Islet precursor cell (in vitro differentiated cells): ENCODE measurements at places on chromosomes 7 and 10.

- no peak for DNase-seq
Measured at GRCh38 chr10:86706401-86706841, 38.1 kb downstream of the LDB3 start.

DNA sequence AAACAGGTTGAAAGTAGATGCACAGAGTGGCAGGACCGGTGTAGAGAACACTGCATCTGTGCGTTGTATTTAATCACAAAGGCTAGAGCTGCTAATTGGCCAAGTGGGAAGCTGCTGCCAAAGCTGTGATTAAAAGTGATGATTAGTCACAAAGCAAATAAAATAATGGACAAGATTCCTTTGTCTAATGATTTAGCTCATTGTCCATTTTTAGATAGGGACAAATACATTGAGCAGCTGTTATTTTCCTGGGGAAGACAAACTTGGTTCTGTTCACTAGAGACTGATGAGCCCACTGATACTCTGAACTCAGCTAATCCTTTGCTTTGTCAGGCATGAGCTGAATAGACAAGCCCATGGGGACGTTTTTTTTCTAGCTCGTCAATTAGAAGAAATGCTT is 19.7 kb downstream of the UBE3C start:
- DNase-seq = no peak

GRCh38 chr10:126683466-126683865 is 13.0 kb upstream of the C10orf90 start:
- peak; percentile 39 for DNase-seq

DNA sequence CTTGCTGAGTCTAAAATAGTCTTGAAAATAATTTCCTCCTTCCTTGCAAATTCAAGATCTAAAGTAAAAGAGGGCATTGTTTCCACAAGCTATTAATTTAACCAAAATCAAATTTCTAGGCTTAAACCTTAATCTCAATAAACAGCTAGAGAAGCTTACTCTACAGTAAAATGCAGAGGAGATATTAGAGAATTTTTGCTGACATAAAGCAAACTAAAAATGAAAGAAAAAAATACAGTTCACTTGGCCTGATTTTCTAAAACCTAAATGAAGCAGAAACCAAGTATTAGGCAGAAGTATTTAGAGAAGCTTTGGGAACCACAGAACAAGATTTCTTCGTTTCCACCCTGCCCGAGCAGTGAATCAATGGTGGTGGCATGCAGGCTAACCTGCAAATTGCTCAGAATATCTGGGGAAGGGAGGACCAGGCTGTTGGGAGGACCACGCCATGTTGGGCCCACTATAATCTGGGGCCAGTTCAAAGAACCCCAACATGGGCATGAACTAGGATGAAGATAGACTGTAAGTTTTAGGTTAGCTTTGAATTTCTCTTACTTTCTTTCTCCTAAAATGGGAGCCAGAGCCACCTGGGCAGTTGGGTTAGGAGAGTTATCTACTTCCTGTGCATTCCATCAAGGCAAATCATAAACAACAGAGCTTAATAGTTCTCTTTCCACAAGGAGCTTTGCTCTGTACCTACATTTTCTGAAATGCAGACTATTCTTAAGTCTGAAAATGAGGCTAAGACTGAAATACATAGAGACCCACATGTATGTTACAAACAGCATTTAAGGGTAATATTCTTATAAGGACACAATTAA is 4.1 kb downstream of the LAMB1 start:
- no peak for DNase-seq

DNA sequence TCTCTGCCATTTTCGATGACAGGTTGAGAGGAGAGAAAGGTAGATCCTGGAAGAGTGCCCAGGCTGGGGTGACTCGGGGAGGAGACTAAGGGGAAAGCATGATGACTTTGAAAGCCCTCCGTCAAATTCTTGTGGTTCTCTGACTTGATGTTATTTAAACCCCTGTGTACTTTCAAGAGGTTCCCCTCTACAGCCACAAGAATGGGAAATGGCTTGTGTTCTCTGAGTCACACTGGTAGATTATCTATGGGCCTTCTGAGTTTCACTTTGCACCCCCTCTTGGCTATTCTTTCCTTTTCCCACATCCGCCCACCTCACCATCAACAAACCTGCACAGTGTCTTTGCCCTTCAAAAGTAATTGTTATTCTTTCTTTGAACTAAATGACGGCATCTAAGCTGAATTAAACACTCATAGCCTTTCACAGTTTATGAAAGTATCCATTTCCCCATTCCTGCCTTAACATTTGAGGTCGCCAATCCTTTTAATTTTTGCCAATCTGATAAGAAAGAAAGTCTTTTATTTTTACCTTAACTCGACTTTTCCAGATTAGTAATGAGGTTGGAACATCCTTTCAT is 24.1 kb downstream of the PRF1 start:
- DNase-seq = peak; percentile 75

DNA sequence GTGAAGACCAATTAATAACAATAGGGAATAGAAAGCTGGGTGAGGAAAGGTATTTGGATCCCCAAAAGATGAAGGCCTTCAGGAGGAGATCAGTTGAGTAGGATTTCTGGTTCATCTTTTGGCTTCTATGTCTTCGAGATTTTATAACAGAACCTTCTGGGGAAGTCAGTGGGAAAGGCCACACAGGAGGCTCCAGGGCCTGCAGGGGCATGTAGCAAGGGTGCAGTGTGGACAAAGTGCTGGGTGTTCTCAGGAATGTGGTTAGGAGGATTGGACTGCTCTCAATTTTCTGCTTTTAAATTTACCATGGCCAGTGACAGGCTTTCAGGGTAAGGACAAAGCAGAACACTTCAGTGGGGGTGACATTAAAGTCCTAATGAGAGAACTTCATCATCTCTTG is 378.0 kb downstream of the CCSER2 start:
- no peak for DNase-seq

- no peak for DNase-seq
Measured at GRCh38 chr7:24751484-24751883, 5.8 kb downstream of the GSDME start.

GRCh38 chr10:33291053-33291592 is 43.3 kb downstream of the NRP1 start:
- DNase-seq = no peak

DNA sequence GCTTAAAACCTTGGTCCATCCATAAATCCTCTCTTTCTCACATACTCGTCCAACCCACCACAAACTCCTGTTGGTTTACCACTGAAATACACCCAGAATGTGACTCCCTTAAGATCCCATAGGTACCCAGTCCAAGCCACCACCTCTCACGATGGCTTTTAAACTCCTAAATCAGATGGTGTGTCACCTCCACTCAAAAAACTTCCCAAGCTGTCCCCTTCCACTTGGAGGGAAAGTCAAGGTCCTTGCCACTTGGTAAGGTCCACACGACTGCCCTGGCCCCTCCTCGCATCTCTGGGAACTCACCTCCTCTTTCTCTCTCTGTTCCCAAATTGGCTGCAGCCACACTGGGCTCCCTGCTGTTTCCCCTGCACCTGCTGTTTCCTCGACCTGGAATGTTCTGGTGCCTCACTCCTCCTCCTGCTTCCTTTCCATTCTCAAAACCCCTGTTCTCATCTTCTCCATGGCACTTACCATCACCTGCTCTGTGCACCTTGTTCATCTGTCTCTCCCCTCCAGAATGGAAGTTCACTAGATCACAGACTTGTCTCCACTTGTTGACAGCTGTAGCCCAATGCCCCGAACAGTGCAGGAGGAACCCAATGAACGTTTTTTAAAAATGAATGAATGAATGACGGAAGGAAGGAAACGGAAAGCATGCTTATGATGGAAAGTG is 23.0 kb downstream of the ZFAND2A start:
- DNase-seq = no peak

- DNase-seq = no peak
Measured at GRCh38 chr7:1706381-1706720, 36.3 kb downstream of the ELFN1 start.

- no peak for DNase-seq
Measured at GRCh38 chr10:43679509-43679908, 30.8 kb upstream of the ZNF32 start.

DNA sequence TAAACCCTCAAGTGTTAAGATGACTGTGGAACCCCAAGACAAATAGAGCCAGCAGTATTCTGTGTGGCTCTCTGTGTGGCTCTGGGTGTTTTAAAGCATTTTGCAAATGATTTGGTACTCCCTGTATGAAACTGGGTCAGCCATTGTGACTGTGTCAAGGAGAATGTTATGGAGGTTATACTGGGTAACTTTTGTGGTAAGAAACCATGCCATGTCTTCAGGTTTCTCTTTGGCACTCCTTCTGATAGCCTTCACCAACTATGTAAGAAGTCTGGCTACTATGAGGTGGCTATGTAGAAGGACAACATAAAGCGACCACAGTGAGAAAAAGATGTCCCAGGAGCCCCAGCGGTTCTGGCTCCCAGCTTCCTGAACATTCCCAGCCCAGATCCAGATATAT is 226.6 kb upstream of the RHOBTB1 start:
- no peak for DNase-seq

DNA sequence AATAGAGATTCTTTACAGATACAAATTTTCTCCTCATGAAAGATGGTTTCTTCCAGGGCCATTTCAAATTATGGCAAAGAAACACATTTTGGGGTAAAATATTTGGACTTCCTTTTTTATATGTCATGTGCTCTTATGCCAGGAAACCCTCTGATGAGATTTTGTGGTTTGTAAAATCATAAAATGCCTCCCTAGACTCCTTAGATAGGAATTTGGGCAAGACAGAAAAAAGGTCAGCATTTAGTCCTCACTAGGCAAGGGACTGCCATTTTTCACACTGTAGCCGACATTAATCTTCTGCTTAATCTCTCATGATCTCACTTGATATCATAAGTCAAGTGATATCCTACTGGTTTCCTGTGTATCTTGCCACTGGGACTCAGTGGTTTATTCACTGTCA is 286.4 kb downstream of the ARHGAP12 start:
- DNase-seq = no peak

DNA sequence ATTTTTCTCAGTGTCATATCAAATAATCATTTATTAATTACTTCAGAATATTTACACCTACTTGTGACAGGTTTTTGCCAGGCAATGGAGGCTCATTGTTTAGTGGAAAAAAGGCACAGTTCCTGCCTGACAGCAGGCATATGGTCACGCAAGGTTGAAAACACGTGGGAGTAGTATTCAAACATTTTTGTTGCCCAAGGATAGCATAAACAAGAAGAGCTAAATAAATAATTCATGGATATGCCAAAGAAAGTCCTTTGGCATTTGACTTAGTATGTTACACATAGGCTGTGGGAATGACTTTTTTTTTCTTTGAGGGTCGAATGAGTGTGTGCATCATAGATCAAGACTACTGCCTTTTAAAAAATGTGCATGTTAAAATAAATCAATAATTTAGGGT is 120.5 kb upstream of the SEMA3E start:
- DNase-seq = no peak

GRCh38 chr10:3893901-3894563 is 109.0 kb upstream of the KLF6 start:
- DNase-seq = peak; percentile 76

- no peak for DNase-seq
Measured at GRCh38 chr10:75568450-75569130, 137.2 kb downstream of the LRMDA start.

GRCh38 chr7:12490107-12490688 is 80.3 kb upstream of the SCIN start:
- no peak for DNase-seq

GRCh38 chr10:3310016-3310784 is 137.6 kb upstream of the PITRM1 start:
- DNase-seq = peak; percentile 15

DNA sequence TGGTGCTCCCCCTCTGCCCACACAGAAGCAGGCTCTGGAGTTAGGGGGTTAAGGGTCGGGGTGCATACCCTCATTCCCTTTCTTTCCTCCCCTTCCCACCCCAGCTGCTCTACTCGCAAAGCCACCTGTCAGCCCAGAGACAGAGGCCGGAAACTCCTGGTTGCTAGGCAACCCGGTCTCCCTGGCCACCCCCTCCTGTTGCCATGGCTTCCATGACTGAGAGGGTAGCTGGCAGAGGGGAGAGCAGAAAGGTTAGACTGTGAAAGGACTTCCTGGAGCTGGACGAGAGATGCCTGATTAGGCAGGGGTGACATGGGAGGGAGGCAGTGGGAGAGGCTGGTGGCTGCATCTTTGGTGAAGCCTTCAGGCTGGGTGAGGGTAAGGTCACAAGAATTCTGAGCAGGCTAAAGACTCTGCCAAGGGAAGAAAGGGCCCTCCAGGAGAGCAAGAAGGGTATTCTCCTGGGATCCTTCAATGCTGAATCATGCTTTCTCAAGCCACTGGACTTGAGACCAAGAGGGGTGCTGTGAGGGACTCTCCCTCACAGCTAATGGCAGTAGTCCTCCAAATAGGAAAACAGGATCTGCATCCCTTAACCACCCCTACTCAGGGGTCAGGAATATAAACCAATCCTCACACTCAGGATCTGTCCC is 5.4 kb downstream of the PSD start:
- no peak for DNase-seq

- DNase-seq = no peak
Measured at GRCh38 chr10:117663750-117664149, 121.2 kb downstream of the EMX2 start.

DNA sequence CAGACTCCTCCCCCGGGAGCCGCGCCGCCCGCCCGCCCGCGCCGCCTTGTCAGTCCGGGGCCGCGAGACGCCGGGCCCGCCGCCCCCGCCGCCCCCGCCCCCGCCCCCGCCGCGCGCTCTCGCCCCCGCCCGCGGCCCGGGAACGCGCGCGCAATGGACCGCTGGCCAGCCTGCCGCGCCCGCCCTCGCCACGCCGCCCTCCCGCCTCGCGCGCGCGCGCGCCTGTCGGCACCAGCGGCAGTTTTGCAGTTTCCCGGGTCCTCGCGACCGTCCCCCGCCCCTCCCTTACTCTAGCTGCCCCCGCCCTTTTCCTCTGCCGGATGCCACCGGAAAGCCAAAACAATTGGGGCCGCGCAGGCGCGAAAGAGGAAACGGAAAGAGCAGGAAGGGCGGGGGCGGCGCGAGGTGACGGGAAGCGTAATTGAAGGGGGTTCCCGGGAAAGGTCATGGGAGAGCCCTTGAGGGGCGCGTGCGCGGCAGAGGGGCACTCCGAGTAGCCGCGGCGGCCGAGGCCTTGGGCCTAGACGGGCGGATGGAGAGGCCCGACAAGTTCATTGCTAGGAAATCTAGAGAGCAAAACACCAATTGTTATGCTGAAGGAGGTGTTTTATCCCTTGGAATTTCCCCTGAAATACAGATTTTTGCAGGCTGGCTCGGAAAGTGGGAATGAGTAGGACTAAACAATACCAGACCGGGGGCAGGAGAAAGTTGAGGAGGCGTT is 400 bp upstream of the KBTBD2 start:
- peak; percentile 98 for DNase-seq

GRCh38 chr10:102661658-102662028 is 17.4 kb downstream of the TRIM8 start:
- no peak for DNase-seq

DNA sequence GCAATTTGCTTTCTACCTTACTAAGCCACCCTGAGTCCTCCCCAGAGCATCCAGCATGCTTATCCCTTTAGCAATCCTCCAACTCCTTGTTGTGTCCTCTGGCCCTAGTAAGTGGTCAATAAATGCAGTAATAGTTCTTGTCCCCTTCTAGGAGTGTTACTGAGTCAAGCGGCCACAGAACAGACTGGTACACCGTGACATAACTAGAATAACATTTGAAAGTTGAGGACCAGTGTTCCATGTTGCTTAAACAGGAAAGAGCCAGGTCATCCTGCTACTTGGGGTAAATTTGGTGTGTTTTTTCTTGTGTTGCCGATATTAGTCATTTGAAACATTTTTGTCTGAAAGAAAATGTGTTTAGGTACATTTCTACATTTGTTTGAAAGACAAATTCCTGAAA is 4.8 kb upstream of the CDK6 start:
- DNase-seq = no peak

GRCh38 chr10:110803830-110804338 is 67.8 kb upstream of the PDCD4 start:
- peak; percentile 67 for DNase-seq
